ENCODE measurements at places on chromosomes 6 and 20. TPM values are rescaled to one million over a fixed set of nuclear protein-coding genes. Genes with fewer than 3 reads are reported as not detected.
A peak's percentile ranks its signal among the peaks of the same experiment; 100 is the strongest.

DNA sequence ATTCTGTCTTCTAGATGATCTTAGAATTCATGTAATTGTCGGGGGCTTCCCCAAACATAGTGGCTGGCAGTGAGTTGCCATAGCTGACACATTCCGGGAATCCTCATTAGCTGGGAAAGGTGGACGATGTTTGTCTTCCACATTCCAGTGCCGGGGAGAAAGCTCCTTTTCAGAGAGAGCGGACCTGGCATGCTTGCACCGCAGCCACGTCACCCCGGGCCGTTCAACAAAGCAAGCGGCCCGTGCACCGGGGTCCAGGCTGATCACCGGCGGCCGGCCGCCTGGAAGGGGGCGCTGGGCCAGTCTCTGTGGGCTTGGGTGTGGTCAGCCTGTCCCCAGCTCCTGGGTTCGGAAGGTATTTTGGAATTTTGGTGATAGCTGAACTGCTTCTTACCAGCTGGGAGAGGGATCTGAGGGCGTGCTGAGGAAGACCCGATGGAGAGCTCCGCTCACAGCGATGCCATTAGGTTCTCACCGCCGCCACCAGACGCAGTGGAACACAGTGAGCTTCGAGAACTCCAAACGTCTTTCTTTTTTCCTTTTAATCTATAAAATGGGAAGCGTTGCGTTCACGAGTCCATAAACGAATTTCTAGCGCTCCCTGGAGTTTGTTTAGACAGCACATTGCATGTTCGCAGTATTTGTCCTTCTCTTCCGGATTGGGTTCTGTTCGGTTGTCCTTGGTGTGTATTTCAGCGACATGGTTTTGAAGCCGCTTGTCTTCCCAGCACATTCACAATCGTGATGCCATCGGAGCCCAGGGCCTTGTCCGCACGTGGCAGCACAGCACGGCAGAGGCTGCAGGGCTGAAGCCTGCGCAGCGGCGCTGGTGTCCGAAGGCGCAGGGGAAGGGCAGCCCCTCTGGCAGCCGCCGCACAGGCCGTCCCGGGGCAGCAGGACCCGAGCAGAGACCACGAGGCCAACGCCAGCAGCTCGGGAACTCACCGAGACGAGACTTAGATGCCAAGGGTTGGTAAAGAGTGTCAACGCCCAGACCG is 557.6 kb downstream of the QKI start:
- no peaks in the 10 kb centered on the region for H3K36me3 ChIP-seq
- no peak overlapping the region for H3K4me3 ChIP-seq
- H3K4me1 ChIP-seq = no peaks in the 10 kb centered on the region
- no peak overlapping the region for H3K27ac ChIP-seq
- no peak for DNase-seq

The LTA gene
- total RNA-seq = 16.7 TPM

- no peaks in the 10 kb centered on the region for H3K36me3 ChIP-seq
- H3K4me3 ChIP-seq = no peak overlapping the region
- no peak overlapping the region for H3K27ac ChIP-seq
- no peaks in the 10 kb centered on the region for H3K4me1 ChIP-seq
Observed at GRCh38 chr20:23195636-23196035, 109.5 kb upstream of the CD93 start.

GRCh38 chr6:97047473-97048201 is 123.1 kb downstream of the KLHL32 start:
- H3K27ac ChIP-seq = no peak overlapping the region
- H3K36me3 ChIP-seq = no peaks in the 10 kb centered on the region
- peaks cover 8% of the 10 kb centered on the region for H3K4me1 ChIP-seq
- no peaks in the 10 kb centered on the region for H3K27me3 ChIP-seq
- DNase-seq = no peak

GRCh38 chr6:79788756-79789155 is 157.6 kb downstream of the SH3BGRL2 start:
- no peak overlapping the region for H3K4me3 ChIP-seq
- no peaks in the 10 kb centered on the region for H3K36me3 ChIP-seq
- no peak for DNase-seq
- H3K27me3 ChIP-seq = peaks cover 10% of the 10 kb centered on the region
- H3K27ac ChIP-seq = no peak overlapping the region

- peak overlapping the region; percentile 67 for H3K27ac ChIP-seq
- no peaks in the 10 kb centered on the region for H3K27me3 ChIP-seq
- peaks cover 16% of the 10 kb centered on the region for H3K36me3 ChIP-seq
- peaks cover 42% of the 10 kb centered on the region for H3K4me1 ChIP-seq
- DNase-seq = peak; percentile 77
Observed at GRCh38 chr6:33633462-33634158, 12.5 kb downstream of the ITPR3 start.

- DNase-seq = no peak
- no peaks in the 10 kb centered on the region for H3K27me3 ChIP-seq
- peaks cover 6% of the 10 kb centered on the region for H3K36me3 ChIP-seq
- H3K27ac ChIP-seq = no peak overlapping the region
- peaks cover 16% of the 10 kb centered on the region for H3K4me1 ChIP-seq
Observed at GRCh38 chr6:45105170-45105820, 222.8 kb upstream of the RUNX2 start.

- H3K27ac ChIP-seq = no peak overlapping the region
- no peak overlapping the region for H3K4me3 ChIP-seq
- H3K27me3 ChIP-seq = peaks cover 9% of the 10 kb centered on the region
- no peaks in the 10 kb centered on the region for H3K36me3 ChIP-seq
- H3K4me1 ChIP-seq = peaks cover 16% of the 10 kb centered on the region
Observed at GRCh38 chr6:106055489-106055888, 30.6 kb upstream of the PRDM1 start.

The SIGLEC1 gene
- 0.25 TPM for total RNA-seq

DNA sequence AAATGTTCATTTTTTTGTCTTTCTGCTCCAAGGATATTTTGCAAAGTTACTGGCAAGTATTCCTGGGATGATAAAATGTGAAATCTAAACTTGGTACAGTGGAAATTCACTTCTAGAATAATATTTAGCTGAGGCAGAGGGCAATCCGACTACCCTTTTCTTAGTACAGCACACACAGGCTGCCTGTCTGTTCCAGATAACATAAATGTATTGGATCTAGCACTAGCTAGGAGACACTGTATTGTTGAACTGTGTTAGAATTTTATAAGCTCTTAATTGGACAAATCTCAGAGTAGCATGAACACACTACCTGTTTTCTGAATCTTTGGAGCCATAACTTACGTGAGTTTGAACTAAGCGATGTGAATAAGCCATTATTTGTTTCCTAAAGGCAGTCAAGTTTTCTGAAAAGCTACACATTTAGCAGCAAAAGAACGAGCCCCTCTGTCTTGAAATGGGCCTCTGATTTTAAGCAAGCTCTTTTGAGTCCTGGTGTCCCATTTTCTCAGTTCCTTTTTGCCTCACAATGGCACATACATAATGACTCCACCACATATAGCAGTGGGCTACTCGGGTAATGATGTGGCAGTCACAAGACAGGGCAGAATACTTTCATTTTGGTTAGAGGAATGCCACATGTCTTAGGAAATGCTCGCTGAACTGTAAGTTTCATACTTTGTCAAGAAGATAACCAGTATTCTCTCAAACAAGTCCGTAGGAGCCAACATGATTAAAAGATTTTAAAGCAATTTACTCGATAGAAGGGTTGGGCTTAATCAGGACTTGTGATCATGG is 116.5 kb upstream of the ESR1 start:
- DNase-seq = no peak
- H3K4me1 ChIP-seq = peaks cover 16% of the 10 kb centered on the region
- H3K27me3 ChIP-seq = peaks cover 5% of the 10 kb centered on the region
- no peaks in the 10 kb centered on the region for H3K36me3 ChIP-seq

The SPTLC3 gene
- total RNA-seq = 0.94 TPM

DNA sequence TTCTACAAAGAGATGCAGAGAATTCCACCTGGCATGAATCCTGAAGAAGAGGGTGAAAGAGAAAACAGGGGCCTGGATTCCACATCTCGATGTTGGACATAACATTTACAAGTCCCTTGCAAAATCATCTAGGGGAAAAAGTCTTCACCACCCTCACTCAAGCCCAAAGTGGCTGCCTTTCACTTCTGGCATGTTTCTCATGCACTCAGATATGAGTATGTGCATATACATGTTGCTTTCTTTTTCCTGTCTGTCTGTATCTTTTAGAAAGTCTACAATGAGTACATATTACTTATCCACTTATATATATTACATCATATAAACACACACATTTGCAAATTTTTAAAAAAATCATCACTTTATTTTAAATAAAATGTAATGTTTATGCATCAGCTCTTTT is 159.3 kb downstream of the KIF6 start:
- H3K27me3 ChIP-seq = peaks cover 14% of the 10 kb centered on the region
- no peak for DNase-seq
- no peaks in the 10 kb centered on the region for H3K4me1 ChIP-seq
- H3K36me3 ChIP-seq = no peaks in the 10 kb centered on the region
- H3K27ac ChIP-seq = no peak overlapping the region

DNA sequence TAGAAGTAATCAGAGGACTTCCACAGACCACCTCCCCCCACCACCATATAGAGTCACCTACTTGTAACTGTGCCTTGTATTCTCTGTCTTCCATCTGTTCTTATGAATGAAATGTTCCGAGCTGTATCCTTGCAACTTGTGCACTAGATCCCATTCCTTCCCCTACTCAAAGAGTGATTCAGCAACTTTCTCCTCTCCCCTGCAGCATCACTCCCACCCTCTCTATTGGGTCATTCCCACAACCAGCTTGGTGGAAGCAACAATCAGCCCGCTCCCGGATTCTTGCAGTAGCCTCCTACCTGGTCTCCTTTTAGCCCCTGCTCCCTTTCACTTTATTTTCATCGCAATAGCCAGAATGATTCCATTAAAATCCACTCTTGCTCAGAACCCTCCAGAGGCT is 34.9 kb upstream of the REV3L start:
- H3K4me3 ChIP-seq = no peak overlapping the region
- no peak overlapping the region for H3K27ac ChIP-seq
- DNase-seq = no peak
- H3K4me1 ChIP-seq = peaks cover 23% of the 10 kb centered on the region
- no peaks in the 10 kb centered on the region for H3K27me3 ChIP-seq

The ASF1A gene
- 66.8 TPM for total RNA-seq

The SLC17A3 gene
- 0.28 TPM for total RNA-seq

- H3K27me3 ChIP-seq = no peaks in the 10 kb centered on the region
- H3K27ac ChIP-seq = no peak overlapping the region
- no peak overlapping the region for H3K4me3 ChIP-seq
- peak; percentile 28 for DNase-seq
Observed at GRCh38 chr20:33650753-33651561, 11.2 kb upstream of the C20orf144 start.

DNA sequence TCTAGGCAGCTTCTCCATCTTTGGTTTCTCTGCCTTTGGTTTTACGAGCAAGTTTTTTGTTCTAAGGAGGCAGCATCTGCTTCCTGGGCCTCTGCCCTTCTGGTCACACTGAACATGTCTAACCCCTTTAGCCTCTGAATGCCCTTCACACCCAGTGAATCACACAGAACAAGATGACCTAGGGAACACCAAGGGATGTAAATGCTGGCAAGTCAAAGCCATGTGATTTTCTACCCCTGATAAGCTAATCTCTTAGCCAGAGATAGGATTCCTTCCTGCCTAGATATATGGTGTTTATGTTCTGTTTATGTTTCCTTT is 7.2 kb upstream of the BPIFB6 start:
- no peaks in the 10 kb centered on the region for H3K27me3 ChIP-seq
- H3K36me3 ChIP-seq = no peaks in the 10 kb centered on the region
- no peaks in the 10 kb centered on the region for H3K4me1 ChIP-seq
